ENCODE measurements at places on chromosomes 6 and 20.

GRCh38 chr6:142055219-142055618, 77.5 kb upstream of the GJE1 start:
- no peak for DNase-seq

- DNase-seq: no peak
Observed at GRCh38 chr6:154488802-154489437, 21.6 kb downstream of the CNKSR3 start.

DNA sequence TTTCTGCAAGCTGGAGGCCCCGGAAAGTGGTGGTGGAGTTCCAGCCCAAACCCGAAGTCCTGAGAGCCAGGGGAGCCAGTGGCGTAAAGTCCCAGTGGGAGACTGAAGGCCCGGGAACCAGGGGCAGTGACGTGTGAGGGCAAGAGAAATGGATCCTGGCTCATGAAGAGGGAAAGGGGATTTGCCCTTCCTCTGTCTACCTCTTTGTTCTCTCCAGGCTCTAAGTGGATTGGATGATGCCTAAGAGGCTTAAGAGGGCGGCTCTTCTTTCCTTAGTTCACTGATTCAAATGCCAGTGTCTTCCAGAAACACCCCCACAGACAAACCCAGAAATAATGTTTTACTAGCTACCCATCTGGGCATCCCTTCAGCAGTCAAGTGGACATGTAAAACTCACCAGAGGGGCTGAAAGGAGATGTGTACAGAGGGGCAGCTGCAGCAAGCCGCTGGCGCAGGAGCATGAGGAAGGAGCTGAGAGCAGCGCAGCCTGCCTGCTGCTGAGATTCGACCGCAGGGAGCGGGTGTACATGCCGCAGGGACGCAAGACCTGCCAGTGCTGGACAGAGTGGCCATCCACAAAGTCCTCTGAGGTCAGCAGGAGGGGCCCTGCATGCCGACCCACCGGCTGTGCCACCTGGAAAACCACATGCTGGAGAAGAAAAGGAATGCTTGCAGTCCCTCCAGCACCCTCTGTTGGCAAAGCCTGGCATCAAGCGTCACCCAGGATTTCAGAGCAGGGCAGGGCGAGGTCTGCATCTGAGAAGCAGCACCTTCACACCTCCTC, 29.5 kb downstream of the CDYL start:
- no peak for DNase-seq

GRCh38 chr6:49541210-49541724, 9.2 kb upstream of the C6orf141 start:
- DNase-seq: peak; percentile 41

DNA sequence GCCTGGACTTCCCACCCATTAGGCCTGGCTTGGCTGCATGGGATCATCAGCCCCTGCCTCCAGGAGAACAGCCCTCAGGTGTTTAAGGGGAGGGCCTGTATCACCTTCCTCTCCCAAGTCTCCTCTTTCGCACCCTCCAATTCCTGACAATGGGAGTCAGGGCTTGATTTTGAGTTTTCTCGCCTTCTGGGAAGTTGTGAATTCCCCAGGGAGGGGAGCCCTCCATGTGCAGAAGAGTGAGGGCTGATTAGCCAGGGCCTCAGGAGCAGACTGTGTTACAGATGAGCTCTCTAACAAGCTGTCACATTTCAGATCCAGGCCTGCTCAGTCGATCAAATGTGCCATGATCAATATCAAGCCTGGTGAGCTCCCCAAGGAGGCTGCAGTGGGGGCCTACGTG, 42.4 kb downstream of the CNBD2 start:
- no peak for DNase-seq

DNA sequence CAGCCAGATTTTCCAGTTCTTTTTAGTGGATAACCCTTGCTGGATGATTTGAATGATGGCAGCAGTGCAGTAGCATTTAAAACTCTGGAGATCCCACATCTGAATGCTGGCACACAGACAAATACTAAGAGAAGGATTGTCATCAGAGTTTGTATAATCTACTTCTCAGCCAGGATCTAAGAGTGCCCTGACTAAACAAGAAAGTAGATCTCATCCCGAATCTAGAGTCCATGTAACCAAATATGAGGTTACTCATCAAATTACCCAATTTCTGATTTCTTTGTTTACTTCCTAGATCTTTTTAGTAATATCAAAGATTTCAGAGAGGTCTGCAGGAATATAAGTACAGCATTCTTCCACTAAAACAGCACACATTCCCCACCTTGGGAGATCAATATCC, 7.8 kb downstream of the TMC2 start:
- no peak for DNase-seq

DNA sequence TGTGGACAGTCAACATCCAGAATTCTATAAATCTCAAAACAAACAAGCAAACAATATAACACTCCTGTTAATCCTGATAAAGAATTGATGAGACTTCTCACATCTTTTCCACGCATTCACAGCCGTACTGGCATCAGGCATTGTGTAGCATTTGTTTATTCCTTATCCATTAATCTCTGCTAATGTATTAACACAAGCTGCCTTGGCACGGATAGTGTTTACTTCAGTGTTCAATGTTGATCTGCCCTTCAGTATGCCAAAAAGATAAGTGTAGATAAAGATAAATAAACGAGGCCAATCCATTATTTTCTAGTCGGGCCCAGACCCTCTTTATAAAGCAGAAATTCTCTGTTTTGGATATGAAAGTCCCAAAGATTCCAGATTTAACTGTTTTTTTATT, 16.1 kb downstream of the UFL1 start:
- no peak for DNase-seq

DNA sequence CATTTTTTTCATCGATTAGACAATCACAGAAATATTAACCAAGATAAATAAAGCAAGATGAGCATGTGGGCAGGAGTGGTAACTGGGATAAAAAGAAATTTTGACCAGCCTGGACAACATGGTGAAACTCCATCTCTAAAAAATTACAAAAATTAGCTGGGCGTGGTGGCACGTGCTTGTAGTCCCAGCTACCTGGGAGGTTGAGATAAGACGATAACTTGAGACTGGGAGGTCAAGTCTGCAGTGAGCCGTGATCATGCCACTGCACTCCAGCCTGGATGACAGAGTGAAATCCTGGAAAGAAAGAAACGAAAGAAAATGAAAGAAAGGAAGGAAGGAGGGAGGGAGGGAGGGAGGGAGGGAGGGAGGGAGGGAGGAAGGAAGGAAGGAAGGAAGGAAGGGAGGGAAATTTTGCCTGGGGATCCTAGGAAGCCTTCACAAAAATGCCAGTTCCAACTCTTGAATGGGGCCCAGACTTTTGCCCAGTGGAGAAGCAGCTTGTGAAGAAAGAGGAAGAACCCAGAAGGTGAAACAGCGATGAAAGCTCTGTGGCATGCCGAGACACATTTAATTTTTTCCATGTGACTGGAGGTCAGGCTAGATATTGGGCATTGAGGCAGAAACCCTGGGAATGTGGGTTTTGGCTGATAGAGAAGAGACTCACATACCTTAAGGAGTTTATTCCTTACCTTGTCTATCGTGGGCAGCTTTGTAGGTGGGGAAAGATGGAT, 20.3 kb downstream of the CCDC170 start:
- peak; percentile 19 for DNase-seq

- DNase-seq: peak; percentile 80
Observed at GRCh38 chr6:2938632-2939083, 32.7 kb downstream of the SERPINB6 start.

GRCh38 chr20:34363465-34364222, 571 bp downstream of the ITCH start:
- peak; percentile 70 for DNase-seq

DNA sequence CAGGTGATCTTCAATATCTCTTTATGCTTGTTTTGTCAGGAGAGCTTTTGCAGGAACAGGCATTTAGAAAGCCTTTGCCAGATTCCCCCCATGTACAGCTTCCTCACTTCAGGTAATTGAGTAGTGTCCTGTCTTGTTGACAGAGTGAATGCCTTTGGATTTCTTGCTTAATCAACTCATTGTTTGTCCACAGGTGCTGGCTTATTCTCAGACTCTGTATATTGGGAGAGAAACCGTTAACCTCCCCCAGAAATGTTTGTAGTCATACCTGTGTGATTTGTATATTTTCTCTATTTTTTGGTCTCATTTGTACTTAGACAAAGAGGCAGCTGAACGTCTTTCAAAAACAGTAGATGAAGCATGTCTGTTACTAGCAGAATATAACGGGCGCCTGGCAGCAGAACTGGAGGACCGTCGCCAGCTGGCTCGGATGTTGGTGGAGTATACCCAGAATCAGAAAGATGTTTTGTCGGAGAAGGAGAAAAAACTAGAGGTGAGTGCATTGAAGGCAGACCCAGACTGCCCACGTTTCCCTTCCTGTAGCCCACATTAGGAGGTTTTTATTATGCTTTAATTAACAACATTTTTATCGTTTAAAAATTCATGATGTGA, 32.3 kb downstream of the RPRD1B start:
- no peak for DNase-seq

Data from trophoblast cell (in vitro differentiated cells and primary cell).